ENCODE measurements at places on chromosomes 3 and 15.

- no peak for DNase-seq
Observed at GRCh38 chr15:92715758-92716157, 60.2 kb upstream of the FAM174B start.

- no peak for DNase-seq
Observed at GRCh38 chr15:40468898-40469331, 1.9 kb upstream of the CHST14 start.

DNA sequence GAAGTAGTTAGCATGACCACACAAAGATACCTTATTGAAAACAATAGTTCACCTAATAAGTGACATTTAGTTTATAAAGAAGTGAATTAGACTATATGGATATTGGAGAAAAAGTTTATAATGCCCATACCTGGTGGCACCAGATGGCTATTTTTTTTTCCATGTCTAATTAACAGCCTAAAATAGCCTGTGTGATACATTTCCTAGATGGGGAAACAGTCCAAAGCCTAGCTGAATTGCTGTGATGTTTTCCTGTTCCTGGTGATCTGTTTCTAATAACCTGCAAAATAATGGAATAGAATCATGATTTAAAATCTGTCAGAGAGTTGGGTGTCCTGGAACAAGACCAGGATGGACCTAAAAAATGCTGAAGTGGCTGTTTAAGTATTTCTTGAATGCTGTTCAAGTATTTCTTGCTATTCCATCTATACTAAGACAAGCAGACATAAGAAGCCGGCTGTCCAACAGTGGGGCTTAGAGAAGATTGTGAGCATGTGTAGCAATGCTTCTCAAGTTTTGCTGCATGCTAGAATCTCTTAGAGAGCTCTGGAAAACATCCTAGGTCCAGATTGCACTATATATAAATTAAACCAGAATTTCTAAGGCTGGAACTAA is 31.3 kb downstream of the LRRC3B start:
- DNase-seq: no peak

- no peak for DNase-seq
Observed at GRCh38 chr3:42071904-42072812, 19.0 kb upstream of the TRAK1 start.

DNA sequence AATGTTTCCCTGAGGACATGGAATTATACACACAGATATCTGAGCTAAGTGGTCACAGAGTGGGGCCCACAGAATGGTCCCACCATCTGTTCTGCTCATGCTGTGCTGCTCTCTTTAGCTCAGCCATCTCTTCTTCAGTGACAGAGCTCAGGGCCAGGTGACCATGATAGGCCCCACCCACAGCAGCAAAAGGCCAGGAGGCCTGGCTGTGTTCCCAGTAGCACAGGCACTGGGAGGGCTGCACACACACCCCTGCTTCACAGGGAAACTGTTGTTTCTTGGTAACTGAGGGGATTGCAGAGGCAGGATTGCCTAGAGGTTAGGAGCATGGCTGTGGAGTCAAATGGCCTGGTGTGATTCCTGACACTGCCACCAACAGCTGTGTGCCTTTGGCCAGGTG is 4.8 kb upstream of the FBXW12 start:
- no peak for DNase-seq

- DNase-seq: no peak
Observed at GRCh38 chr3:191499307-191500080, 38.5 kb downstream of the PYDC2 start.

DNA sequence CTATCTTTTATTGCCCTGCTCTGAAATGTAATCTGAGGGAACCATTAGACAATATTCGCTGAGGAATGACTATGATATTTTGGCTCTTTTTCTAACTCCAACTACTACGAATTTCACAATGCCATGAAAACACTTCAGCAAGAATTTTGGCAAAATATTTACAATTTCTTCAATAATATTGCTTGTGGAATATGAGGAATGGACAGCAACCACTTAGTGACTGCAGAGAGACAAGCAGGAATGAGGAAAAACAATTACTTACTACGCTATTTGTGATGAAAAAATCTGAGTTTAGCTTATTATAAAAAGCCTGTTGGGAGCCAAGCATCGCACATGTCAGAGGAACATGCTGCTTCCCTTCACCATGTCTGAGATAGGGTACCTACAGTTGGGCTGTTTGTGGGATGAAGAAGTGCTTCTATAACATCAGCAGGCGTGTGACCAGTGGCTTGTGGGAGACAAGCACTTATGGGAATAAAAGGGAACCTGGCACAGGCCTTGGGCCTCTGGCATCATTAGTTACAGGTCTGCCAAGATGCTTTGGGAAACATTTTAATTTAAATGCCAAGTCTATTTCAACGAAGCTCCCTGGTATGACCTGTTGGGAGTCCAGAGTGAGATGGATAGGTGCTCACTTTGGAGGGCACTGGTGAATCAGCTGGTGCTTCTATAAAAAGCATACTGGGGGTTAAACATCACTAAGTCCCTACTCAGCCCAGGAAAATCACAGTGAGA is 2.7 kb upstream of the PLCL2 start:
- no peak for DNase-seq

DNA sequence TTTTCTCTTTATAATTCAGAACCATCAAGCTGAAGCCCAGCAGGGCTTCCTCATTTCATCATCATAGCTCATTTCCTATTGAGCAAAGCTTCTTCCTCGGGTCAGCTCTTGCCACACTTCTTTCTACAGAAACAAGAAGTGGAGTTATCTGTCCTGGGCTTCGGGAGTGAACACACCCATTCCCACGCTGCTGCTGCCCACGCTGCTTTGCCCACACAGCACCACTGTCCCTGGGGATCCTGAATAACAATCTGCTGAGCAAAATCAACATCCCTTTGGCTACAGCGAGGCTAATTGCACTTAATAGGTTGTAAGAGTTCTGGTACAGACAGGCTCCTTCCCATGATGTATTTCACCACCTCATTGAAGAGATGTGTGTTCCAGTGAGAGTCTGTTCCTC is 23.7 kb downstream of the CEP19 start:
- no peak for DNase-seq

- no peak for DNase-seq
Observed at GRCh38 chr3:17553080-17553479, 189.4 kb downstream of the TBC1D5 start.

GRCh38 chr15:52020221-52021085 is 1.4 kb downstream of the MAPK6 start:
- no peak for DNase-seq

DNA sequence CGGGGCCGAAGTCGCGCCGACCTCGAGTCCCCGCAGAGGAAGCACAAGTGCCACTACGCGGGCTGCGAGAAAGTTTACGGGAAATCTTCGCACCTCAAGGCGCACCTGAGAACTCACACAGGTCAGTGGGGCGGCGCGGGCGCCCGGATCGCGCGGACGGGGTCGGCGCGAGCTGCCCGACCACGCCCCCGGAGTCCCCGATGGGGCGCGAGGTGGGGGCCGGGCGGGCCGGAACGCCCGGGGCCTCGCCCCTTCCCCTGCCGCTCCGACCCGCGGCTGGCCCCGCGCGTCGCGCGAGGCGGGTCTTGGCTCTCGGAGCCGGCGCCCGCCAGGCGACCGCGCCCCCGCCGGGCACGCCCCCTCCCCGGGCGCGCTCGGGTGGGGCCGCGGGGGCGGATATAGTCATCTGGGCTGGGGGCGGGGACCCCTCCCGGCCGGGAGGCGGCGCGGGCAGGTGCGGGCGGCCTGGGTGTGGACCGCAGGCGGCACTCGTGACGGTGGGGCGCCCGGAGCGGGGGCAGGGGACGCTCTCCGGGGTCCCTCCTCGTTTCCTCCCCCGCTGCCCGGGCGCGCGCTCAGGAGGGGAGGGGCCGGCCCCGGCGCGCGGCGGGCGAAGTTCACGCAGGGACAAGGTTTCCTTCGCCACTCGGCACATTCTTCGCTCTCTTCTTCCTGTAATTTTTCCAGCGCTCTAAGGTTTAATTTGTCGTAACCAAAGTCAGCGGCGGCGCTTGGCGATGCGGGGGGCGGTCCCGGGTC is 1.2 kb downstream of the KLF13 start:
- DNase-seq: no peak

GRCh38 chr3:149373235-149374125 is 4.0 kb downstream of the TM4SF1 start:
- no peak for DNase-seq

DNA sequence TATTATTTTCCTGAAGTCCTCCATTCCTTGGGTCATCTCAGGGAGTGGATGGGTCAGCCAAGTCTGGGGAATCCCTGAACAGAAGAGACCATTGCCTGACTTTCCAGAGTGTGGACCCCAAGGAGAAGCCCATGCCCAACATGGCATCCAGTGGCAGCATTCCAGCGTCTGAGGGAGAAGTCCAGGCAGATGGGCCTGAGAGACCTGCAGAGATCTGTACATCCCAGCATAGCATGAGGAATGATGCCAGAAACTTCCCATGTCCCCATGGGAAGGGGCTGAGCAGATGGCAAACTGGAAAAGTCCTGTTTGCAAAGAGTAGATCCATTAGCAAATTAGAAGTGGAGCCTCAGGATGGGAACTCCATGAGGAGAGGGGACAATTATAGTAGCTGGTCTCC is 17.6 kb upstream of the COLQ start:
- no peak for DNase-seq

DNA sequence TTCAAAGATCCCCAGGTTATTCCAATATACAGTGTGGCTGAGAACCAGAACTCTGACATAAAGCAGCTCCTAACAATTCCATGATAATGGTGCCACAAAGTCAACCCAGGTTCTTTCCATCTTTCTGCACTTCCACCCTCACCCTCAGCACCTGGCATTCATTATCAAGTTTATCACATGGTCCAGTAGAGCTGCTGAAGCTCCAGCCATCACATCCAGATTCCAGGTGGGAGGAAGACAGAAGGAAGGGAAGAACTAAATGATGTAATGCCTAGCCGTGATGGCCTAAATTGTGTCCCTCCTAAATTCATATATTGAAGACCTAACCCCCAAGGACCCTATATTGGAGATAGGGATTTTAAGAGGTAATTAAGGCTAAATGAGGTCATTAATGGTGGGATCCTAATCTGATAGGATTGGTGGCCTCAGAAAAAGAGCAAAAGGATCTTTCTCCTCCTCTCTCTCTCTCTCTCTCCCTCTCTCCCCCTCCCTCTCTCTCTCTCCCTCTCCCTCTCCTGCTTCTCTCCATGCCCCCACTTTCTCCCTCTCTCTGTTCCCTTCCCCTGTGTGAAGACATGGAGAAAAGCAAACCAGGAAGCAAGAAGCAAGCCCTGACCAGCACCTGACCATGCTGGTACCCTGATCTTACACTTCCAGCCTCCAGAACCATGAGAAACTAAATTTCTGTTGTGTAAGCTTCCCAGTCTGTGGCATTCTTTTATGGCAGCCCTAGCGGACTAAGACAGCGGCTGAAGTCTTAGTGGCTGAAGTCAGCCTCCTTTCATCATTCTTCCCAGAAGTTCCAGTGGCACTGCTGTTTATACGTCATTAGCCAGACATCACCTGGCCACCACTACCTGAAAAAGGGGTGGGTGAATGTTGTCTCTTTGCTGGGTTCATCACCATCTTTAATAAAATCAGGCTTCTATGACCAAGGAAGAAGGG is 369.7 kb upstream of the PROK2 start:
- no peak for DNase-seq

DNA sequence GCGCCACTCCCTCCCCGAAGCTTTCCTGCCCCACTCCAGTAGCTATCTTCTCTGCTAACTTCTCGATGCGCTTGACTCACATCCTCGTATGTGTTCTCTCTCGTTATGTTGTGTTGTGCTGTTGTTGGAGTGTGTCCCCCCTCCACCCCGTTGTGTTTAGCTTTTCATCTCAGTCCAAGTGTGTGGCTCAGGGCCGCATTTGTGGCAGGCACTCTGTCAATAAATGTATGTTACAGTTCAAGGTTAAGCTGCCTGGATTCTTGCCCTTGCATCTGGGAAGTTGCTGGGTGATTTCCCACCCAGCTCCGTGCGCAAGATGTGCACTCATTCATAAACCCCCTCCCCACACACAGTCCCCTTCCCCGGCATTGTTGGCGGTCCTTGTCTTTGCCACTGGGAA is 71.9 kb downstream of the PGPEP1L start:
- DNase-seq: no peak

DNA sequence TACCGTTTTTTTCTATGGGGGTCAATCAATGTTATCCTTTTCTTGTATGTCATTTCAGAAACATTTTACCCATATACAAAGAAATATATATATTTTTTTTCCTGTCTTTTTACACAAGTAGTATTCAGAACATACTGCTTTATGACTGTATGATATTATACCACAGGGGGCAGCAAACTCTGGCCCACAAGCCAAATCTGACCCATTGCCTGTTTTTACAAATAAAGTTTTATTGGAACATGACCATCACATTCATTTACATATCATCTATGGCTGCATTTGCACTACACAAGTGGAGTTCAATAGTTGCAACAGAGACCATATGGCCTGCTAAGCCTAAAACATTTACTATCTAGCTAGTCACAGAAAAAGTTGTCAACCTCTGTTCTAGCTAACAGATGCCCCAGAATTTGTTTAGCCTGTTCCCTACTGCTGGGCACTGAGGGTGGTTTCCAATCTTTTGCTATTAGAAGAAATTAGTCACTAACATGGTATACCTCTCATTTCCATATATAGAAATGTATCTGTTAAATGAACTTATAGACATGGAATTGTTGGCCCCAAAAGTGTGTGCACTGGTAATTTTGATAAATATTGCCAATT is 57.7 kb downstream of the BFSP2 start:
- no peak for DNase-seq

DNA sequence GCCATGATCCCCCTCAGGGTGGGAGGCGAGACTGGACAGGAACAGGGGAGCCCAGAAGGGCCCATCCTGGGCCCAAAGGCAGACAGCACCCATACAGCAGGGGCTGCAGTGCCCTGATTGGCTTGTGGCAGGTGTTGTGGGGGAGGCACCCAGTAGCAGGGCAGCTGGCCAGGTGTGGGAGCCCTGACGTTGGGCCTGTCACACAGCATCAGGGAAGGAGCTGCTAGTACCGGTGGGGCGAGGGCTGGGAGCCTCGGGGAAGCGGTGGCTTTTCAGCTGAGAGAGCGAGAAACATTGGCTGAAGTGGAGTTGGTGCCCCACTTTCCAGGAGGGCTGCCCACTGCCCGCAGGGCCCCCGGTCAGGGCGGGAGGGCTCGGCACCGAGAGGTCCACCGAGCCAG is 19.7 kb upstream of the CYP11A1 start:
- no peak for DNase-seq

DNA sequence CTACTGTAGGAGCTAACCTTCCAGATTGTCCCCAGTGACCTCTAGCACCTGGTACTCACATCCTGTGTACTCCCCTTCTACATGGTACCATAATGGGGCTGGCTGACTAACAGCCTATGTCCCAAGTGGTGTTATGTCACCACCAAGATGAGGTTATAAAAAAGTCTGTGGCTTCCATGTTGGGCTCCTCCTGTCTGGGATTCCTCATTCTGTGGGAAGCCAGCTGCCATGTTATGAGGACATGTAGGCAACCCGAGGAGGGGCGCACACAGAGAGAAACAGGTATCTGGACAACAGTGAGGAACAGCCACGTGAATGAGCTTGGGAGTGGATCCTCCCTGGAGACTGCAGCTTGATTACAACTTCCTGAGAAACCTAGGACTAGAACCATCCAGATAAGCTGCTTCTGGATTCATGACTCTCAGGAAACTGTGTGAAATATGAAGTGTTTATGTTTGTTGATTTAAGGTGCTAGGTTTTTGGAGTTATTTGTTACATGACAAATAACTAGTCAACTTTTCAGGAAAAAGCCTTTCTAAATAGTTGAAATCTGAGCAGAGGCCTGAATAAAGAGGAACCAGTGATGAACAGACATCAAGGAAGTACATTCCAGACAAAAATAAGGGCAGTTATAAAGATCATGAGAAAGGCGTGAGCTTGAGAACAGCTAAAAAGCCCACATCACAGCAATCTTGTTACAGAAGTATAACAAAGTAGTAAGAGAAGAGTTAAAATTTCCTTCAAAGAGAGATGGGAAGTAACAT is 21.7 kb downstream of the GOLIM4 start:
- no peak for DNase-seq

GRCh38 chr3:110381992-110382391 is 689.6 kb upstream of the NECTIN3 start:
- DNase-seq: no peak
